ENCODE measurements at places on chromosomes 7 and 10.
A peak's percentile ranks its signal among the peaks of the same experiment; 100 is the strongest.

GRCh38 chr10:60182691-60183090, 207.0 kb downstream of the ANK3 start:
- no peak overlapping the region for H3K4me3 ChIP-seq
- peaks cover 15% of the 10 kb centered on the region for H3K36me3 ChIP-seq
- no peak overlapping the region for H3K27ac ChIP-seq
- H3K4me1 ChIP-seq: no peaks in the 10 kb centered on the region
- DNase-seq: no peak

GRCh38 chr7:116578526-116578925, 53.7 kb downstream of the CAV1 start:
- DNase-seq: no peak
- H3K4me1 ChIP-seq: peaks cover 14% of the 10 kb centered on the region

- peaks cover 39% of the 10 kb centered on the region for H3K4me1 ChIP-seq
- H3K27ac ChIP-seq: peak overlapping the region; percentile 43
- H3K4me3 ChIP-seq: no peak overlapping the region
- DNase-seq: no peak
- H3K36me3 ChIP-seq: peaks cover 9% of the 10 kb centered on the region
- H3K27me3 ChIP-seq: no peaks in the 10 kb centered on the region
Measured at GRCh38 chr7:24942226-24942625, 37.8 kb downstream of the OSBPL3 start.

DNA sequence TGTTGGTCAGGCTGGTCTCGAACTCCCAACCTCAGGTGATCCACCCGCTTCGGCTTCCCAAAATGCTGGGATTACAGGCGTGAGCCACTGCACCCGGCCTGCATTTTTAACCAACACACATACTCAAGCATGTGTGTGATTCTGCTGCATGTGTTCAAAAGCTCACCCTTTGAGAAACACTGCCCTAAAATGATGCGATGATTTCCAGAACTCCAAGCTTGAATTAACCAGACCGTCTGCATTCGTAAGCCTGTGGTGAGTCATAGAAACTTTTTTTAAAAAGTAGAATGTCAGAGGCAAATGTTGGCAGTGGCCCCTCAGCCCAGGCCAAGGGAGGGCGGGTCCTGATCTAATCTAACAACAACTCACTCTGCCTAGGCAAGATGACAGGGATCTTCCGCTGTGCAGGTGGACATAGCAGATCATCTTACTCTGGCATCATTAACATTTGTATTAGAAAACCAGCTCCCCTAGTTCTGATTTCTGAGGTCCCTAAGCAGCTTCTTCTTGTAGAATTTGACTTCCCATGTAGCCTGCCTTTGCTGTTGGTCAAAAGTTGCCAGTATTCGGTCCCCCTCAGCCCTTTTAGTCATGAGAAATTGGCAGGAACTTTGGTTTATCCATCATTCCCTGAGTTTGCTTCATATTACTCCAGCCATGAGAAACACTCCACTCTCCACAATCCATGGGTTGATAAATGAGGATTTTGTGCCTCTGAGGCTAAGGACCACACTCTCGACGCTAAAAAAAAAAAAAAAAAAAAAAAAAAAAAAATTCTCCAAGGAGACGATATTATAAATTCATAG, 190.4 kb downstream of the SKIDA1 start:
- H3K4me1 ChIP-seq: no peaks in the 10 kb centered on the region
- H3K27me3 ChIP-seq: peaks cover 2% of the 10 kb centered on the region
- H3K36me3 ChIP-seq: no peaks in the 10 kb centered on the region
- no peak for DNase-seq

DNA sequence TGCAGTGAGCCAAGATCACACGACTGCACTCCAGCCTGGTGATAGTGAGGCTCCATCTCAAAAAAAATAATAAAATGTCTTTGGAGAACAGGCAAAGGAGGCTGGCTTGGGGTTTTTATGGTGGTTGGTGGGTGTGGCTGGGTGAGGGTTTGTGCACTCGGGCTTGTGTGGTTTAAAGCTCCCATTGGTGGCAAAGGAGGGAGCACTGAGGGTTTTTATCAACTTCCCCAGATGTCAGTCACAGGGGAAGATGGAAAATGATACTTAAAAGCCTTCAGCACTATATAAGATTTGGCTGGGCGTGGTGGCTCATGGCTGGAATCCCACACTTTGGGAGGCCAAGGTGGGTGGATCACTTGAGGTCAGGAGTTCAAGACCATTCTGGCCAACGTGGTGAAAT, 16.3 kb upstream of the RNF216 start:
- H3K27ac ChIP-seq: no peak overlapping the region
- H3K27me3 ChIP-seq: peaks cover 5% of the 10 kb centered on the region

DNA sequence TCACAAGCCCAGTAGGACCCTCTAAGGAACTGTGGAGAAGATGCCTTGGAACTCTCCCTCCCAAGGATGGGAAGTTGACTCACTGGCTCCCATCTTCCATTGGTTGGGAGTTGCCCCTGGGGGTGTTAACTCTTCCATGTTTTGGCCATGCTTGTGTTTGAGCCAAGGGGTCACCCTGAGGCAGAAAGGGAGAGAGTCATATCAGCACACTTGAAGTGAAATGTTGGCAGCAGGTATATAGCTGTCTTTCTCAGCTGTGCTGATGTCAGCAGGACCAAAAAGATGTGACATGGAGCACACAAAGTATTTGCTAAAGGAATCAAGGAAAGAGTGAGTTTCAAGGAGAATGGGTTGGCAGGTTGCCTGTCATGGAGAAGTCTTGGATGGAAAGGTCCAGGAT, 359.4 kb downstream of the RPS24 start:
- H3K36me3 ChIP-seq: no peaks in the 10 kb centered on the region
- no peak overlapping the region for H3K27ac ChIP-seq
- DNase-seq: no peak
- no peak overlapping the region for H3K4me3 ChIP-seq
- no peaks in the 10 kb centered on the region for H3K4me1 ChIP-seq
- peaks cover 9% of the 10 kb centered on the region for H3K27me3 ChIP-seq

GRCh38 chr7:141268614-141269013, 194.8 kb downstream of the TMEM178B start:
- DNase-seq: no peak
- H3K4me3 ChIP-seq: no peak overlapping the region

DNA sequence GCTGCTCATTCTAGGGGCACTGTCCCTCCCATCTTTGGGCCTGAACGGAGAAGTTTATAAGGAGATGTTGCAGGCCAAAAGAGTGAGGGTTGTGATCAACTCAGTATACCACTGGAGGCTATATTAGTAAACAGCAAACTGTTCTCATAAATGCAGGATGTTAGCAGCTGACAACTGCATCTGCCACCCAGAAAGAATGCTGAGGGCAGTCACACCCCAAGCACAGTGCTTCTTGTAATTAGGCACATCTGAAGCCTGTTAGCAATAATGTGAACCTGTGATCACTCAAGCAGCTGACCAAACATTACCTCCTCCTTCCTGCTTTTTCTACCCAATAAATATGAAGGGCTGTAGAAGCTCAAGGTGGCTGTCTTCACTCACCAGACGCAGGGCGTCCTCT, 38.4 kb upstream of the ZNF138 start:
- H3K4me3 ChIP-seq: no peak overlapping the region
- H3K4me1 ChIP-seq: peaks cover 2% of the 10 kb centered on the region
- no peaks in the 10 kb centered on the region for H3K36me3 ChIP-seq
- DNase-seq: no peak
- peaks cover 2% of the 10 kb centered on the region for H3K27me3 ChIP-seq

GRCh38 chr7:112136271-112137008, 69.8 kb downstream of the DOCK4 start:
- no peaks in the 10 kb centered on the region for H3K36me3 ChIP-seq
- no peak overlapping the region for H3K27ac ChIP-seq
- no peak for DNase-seq
- H3K27me3 ChIP-seq: no peaks in the 10 kb centered on the region

DNA sequence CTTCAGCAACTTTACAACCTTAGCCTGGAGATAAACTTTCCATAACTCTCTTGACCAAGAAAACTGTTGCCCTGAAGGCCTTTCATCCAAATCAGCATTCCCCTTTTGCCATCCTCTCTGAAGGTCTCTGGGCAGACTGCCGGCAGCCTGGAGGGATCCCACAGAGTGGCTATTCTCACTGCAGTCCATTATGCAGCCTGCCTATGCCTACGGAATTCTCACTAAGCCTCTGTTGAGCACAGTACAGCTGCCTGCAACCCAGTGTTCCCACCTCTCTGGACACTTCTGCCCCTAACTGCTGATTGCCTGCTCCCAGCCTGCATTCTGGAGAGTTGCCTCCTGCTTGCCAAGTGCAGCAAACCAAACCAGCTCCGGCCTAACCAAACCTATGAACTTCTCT, 548.9 kb upstream of the STEAP1 start:
- no peaks in the 10 kb centered on the region for H3K4me1 ChIP-seq
- H3K27me3 ChIP-seq: no peaks in the 10 kb centered on the region
- no peak for DNase-seq
- H3K4me3 ChIP-seq: no peak overlapping the region

- DNase-seq: no peak
- H3K36me3 ChIP-seq: no peaks in the 10 kb centered on the region
- H3K4me3 ChIP-seq: no peak overlapping the region
- H3K27ac ChIP-seq: no peak overlapping the region
- no peaks in the 10 kb centered on the region for H3K27me3 ChIP-seq
Measured at GRCh38 chr7:87225696-87226095, 6.2 kb upstream of the TMEM243 start.

DNA sequence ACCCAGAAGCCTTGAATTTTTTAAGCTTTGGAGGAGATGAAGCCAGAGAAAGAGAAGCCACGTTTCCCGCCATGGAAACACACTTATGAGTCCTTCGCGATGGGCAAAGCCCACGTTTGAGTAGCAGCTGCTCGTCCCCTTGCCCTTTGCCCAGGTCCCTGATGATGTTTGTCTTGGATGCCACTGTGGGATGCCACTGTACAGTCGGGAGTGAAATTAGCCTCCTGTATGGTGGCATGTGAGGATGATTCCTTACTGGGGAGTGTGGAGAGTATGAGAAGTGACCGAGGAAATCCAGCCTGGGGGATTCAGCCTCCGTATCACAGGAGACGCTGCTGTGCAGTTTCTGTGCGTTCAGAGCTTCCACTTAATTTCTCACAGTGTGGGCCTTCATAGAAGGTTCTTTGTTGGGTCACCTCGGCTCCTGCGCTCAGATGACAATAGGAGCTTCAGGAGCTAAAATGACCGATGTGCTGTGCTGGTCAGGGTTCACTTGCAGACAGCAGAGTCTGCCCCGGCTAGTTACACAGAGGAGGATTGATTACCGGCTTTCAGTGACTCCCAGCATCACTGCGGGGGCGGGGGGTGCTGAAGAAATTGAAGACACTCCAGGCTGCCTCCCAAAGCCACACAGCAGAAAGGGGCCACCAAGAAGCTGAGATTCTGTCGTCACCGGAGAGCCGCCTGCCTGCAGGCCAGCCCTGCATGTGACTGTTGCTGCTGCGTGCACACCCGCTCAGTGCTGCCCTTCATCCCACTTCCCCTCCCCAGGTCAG, 122.1 kb upstream of the SFMBT2 start:
- H3K4me1 ChIP-seq: no peaks in the 10 kb centered on the region
- H3K36me3 ChIP-seq: no peaks in the 10 kb centered on the region
- no peak overlapping the region for H3K4me3 ChIP-seq
- H3K27ac ChIP-seq: no peak overlapping the region

GRCh38 chr10:29533696-29534285, 101.0 kb downstream of the SVIL start:
- H3K27me3 ChIP-seq: peaks cover 2% of the 10 kb centered on the region
- no peaks in the 10 kb centered on the region for H3K4me1 ChIP-seq
- no peak overlapping the region for H3K27ac ChIP-seq
- H3K4me3 ChIP-seq: no peak overlapping the region
- no peaks in the 10 kb centered on the region for H3K36me3 ChIP-seq
- no peak for DNase-seq

GRCh38 chr7:82172017-82172416, 271.6 kb downstream of the CACNA2D1 start:
- no peaks in the 10 kb centered on the region for H3K4me1 ChIP-seq
- H3K36me3 ChIP-seq: no peaks in the 10 kb centered on the region
- H3K27me3 ChIP-seq: no peaks in the 10 kb centered on the region
- no peak overlapping the region for H3K4me3 ChIP-seq
- DNase-seq: no peak
- H3K27ac ChIP-seq: no peak overlapping the region

All from memory B cell (primary cell).